Progenitor cell of endocrine pancreas (in vitro differentiated cells): ENCODE measurements at places on chromosomes 12 and 14. TPM values are rescaled to one million over a fixed set of nuclear protein-coding genes. Genes with fewer than 3 reads are reported as not detected.

GRCh38 chr12:113940357-113941207 lies 25.5 kb downstream of the RBM19 start:
- H3K36me3 ChIP-seq = peaks cover 26% of the 10 kb centered on the region
- H3K27me3 ChIP-seq = no peaks in the 10 kb centered on the region
- H3K27ac ChIP-seq = no peak overlapping the region
- no peak overlapping the region for H3K4me3 ChIP-seq
- DNase-seq = no peak

Gene DBX2
- not detected in 2 replicates for total RNA-seq

- H3K27me3 ChIP-seq = peaks cover 4% of the 10 kb centered on the region
- no peaks in the 10 kb centered on the region for H3K4me1 ChIP-seq
- no peak overlapping the region for H3K4me3 ChIP-seq
Measured at GRCh38 chr12:75591628-75592027, 80.2 kb upstream of the KRR1 start.

DNA sequence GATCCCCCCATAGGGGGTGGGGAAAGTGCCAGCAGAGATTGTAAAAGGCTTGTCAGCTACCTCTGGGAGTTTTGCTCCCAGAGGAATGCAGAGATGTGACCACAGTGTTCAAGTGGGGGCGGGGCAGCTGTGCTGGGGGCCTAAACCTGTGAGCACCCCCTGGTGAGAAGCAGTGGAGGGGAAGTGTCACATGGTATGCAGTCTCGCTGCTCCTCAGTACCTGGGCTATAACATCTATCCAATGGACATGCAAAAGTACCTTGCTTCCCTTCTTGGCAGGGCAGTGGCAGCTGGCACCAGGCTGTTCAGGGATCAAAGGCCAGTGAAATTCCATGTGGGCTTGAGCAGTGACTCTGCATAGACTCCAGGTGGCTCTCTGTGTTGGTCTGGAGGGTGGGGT lies 20.3 kb downstream of the OR4K2 start:
- no peak overlapping the region for H3K27ac ChIP-seq
- H3K4me3 ChIP-seq = no peak overlapping the region
- H3K27me3 ChIP-seq = no peaks in the 10 kb centered on the region

GRCh38 chr14:100662879-100663760 lies 63.6 kb upstream of the DLK1 start:
- H3K36me3 ChIP-seq = no peaks in the 10 kb centered on the region
- H3K27ac ChIP-seq = no peak overlapping the region
- peaks cover 10% of the 10 kb centered on the region for H3K4me1 ChIP-seq
- no peak overlapping the region for H3K4me3 ChIP-seq

GRCh38 chr12:49808686-49809380 lies 19.4 kb downstream of the NCKAP5L start:
- H3K27ac ChIP-seq = no peak overlapping the region
- H3K4me1 ChIP-seq = peaks cover 8% of the 10 kb centered on the region

DNA sequence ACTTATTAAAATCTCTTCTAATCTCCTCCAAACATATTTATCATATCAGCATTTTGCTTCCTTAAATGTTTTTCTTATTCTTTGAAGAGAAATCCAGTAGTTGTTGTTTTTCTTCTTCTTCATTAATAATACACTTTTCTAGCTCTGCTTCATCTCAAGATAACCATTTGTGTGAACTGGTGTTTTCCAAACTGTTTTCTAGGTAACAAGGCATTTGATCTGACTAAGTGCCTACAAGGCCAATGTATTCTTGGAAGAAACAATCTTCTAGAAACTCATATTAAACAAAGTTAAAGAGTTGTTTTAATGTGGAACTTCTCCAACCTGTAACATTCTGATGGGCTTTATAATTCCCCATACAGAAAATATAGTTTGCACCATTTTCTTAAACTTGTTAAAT lies 30.8 kb upstream of the IFNG start:
- H3K4me3 ChIP-seq = no peak overlapping the region
- H3K36me3 ChIP-seq = no peaks in the 10 kb centered on the region

GRCh38 chr12:127886827-127887226 lies 380.1 kb upstream of the TMEM132C start:
- peaks cover 2% of the 10 kb centered on the region for H3K27me3 ChIP-seq
- no peak for DNase-seq
- no peak overlapping the region for H3K4me3 ChIP-seq
- no peaks in the 10 kb centered on the region for H3K36me3 ChIP-seq
- H3K27ac ChIP-seq = no peak overlapping the region
- H3K4me1 ChIP-seq = peaks cover 3% of the 10 kb centered on the region

DNA sequence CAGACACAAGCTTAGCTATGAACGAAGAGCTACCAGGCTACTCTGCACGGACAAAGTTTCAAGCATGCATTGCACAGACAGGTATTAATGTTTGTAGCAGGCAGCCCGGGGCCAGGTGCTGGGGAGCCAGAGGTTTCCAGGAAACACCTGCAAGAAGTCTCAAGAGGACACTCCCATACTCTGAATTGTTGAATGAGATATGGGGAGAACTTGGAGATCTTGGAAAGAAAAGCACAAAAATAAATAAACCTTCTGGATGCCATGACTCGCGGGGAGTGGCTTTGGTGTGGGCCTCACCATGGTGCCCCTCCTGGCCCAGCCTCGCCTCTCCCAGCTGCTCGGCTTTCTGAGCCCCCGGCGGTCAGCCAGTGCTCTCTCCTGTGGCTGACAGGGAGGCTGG lies 186.8 kb downstream of the TTC7B start:
- H3K4me3 ChIP-seq = no peak overlapping the region
- peaks cover 9% of the 10 kb centered on the region for H3K4me1 ChIP-seq
- no peak overlapping the region for H3K27ac ChIP-seq

Gene MUCL1
- not detected in 2 replicates for total RNA-seq

DNA sequence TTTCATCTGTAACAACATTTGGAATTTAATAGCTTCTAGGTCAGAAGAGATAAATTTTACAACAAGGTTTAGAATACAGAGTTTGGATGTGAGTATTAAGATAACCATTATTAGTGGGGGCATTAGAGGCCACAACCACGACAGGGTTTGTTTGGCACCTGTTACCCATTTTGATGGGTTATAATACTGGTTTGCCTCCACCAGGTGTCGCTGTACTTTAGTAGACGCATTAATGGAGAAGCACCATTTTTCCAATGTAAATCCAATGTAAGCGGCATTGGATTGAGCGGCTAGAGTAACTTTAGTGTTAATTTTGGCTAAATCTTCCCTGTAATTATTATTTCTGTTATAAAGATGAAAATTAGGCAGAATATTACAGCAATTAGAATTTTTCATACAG lies 136.2 kb downstream of the SLCO1B3 start:
- H3K27me3 ChIP-seq = peaks cover 16% of the 10 kb centered on the region
- H3K27ac ChIP-seq = no peak overlapping the region
- no peak overlapping the region for H3K4me3 ChIP-seq
- DNase-seq = no peak

Gene ABHD4
- total RNA-seq = 25.6 and 30.5 TPM in 2 replicates

Gene YBX3
- 200 and 215 TPM in 2 replicates for total RNA-seq

DNA sequence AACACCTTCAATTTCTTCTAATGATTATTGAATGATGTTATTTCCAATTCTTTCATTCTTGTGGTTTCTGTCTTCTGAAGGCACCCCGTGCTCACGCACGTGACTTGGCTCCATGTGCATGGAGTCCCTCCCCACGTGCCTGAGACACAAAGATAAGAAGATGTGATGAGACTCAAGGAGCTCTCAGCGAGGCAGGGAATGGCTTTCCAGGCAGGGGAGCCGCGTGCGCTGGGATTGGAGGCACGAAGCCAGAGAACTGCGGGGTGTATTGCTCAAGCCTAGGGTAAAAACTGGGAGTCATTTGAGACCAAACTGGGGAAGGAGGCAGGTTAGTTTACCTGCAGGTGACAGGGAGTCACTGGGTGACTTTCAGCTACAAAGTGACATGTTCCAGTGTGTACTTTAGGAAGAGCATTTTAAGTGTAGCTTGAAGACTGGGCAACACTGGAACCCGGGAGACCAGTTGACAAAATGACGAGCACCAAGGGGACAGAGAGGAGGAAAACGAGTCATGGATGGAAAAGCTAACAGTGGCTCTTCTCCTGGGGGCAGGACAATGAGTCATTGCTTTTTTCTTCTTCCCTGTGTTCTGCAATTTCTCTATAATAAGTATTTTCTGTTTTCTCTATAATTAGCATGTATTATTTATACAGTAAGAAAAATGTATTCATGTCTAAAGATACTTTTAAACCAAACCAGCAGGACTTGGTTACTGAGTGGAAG lies 311.7 kb upstream of the FKBP4 start:
- H3K27ac ChIP-seq = no peak overlapping the region
- peaks cover 15% of the 10 kb centered on the region for H3K27me3 ChIP-seq
- no peaks in the 10 kb centered on the region for H3K4me1 ChIP-seq
- H3K4me3 ChIP-seq = no peak overlapping the region
- DNase-seq = no peak
- H3K36me3 ChIP-seq = no peaks in the 10 kb centered on the region

GRCh38 chr12:115351514-115352077 lies 667.6 kb upstream of the TBX3 start:
- H3K27me3 ChIP-seq = peaks cover 20% of the 10 kb centered on the region
- no peak overlapping the region for H3K4me3 ChIP-seq
- no peak for DNase-seq

Gene LHX5
- 0.41 and 0.78 TPM in 2 replicates for total RNA-seq

Gene CHGA
- total RNA-seq = 1,495 and 1,590 TPM in 2 replicates

DNA sequence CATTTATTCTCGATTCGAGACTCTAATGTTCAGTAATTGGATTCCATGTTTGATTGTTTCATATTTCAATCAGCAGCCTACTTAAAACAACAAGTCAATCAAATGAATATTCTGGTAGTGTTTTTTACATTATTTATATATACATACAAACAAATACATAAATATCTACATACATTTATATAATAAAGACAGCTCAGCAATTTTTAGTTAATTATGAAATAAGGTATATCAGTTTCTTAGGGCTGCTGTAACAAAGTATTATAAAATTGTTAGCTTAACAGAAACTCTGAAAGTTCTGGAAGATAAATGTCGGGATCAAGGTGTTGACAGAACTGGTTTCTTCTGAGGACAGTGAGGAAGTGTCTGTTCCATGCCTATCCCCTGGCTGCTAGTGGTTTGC lies 105.9 kb downstream of the MGST1 start:
- no peaks in the 10 kb centered on the region for H3K27me3 ChIP-seq
- no peak overlapping the region for H3K4me3 ChIP-seq
- H3K27ac ChIP-seq = no peak overlapping the region
- no peak for DNase-seq

Gene NOVA1
- total RNA-seq = 21.6 and 23.7 TPM in 2 replicates

GRCh38 chr14:23663127-23663526 lies 27.0 kb downstream of the DHRS2 start:
- no peak overlapping the region for H3K27ac ChIP-seq
- no peak overlapping the region for H3K4me3 ChIP-seq

GRCh38 chr12:132632521-132633228 lies 14.1 kb downstream of the P2RX2 start:
- peaks cover 4% of the 10 kb centered on the region for H3K4me1 ChIP-seq
- H3K4me3 ChIP-seq = no peak overlapping the region
- no peak overlapping the region for H3K27ac ChIP-seq
- no peak for DNase-seq
- H3K27me3 ChIP-seq = no peaks in the 10 kb centered on the region

GRCh38 chr12:62640910-62641448 lies 174.4 kb downstream of the MON2 start:
- H3K4me3 ChIP-seq = no peak overlapping the region
- peaks cover under 1% of the 10 kb centered on the region for H3K4me1 ChIP-seq
- no peaks in the 10 kb centered on the region for H3K27me3 ChIP-seq
- DNase-seq = no peak
- H3K36me3 ChIP-seq = no peaks in the 10 kb centered on the region

Gene BIN2
- total RNA-seq = not detected in 2 replicates

Gene PLEKHD1
- total RNA-seq = 1.5 and 2.0 TPM in 2 replicates

DNA sequence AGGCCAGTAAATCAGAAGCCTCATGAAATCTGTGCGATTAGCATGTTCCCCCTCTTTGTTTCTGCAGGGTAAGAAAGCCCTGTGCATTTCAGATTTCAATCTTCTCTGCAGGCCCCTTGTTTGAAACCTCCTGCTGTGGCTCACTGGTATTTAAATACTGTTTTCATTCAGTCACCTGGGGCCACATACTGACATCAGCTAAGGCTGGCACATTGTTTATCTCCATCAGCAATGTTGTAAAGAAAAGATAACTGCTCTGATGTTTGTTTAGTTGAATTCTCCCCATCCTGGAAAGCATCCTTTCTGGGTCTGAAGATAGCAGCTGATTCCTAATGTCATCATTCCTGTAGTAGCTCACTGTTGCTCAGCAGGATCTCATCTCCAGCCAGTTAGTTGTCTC lies 554.9 kb downstream of the NRXN3 start:
- no peak overlapping the region for H3K4me3 ChIP-seq
- H3K27ac ChIP-seq = no peak overlapping the region
- DNase-seq = no peak

Gene ANKRD33
- total RNA-seq = 0.14 and 0.44 TPM in 2 replicates

Gene NR4A1
- total RNA-seq = 21.7 and 22.8 TPM in 2 replicates
